ENCODE measurements at places on chromosomes 5 and 9.

- no peak for DNase-seq
These were observed 4.7 kb upstream of the C1QTNF2 start for GRCh38 chr5:160375166-160375565.

- DNase-seq, result no peak
These were observed 141.4 kb downstream of the TRIO start for GRCh38 chr5:14284392-14285148.

DNA sequence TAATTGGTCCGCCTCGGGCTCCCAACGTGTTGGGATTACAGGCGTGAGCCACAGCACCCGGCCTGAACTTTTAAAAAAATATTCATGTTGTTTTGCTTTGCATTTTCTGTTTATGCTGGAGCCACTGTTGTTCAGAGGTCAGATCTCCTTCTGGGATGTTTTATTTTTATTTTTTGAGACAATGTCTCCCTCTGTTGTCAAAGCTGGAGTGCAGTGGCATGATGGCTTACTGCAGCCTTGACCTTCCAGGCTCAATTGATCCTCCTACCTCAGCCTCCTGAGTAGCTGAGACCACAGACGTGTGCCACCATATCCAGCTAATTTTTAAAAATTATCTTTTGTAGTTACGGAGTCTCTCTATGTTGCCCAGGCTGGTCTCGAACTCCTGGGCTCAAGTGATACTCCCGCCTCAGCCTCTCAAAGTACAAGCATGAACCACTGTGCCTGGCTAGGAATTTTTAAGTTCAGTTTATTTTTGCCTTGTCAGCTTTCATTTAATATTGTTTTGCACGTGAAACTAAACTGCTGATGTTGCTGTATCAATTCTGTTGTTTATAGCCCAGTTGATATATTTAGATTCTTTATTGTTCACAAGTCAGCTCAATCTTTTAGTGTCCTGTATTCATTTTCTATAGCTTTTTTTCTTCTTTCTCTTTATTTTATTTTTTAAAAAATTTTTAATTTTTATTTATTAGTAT, 13.7 kb downstream of the TMEFF1 start:
- no peak for DNase-seq

- no peak for DNase-seq
These were observed 145.0 kb downstream of the ADCY2 start for GRCh38 chr5:7540736-7541485.

- DNase-seq, result no peak
These were observed 1.2 kb downstream of the ABO start for GRCh38 chr9:133273819-133274218.

DNA sequence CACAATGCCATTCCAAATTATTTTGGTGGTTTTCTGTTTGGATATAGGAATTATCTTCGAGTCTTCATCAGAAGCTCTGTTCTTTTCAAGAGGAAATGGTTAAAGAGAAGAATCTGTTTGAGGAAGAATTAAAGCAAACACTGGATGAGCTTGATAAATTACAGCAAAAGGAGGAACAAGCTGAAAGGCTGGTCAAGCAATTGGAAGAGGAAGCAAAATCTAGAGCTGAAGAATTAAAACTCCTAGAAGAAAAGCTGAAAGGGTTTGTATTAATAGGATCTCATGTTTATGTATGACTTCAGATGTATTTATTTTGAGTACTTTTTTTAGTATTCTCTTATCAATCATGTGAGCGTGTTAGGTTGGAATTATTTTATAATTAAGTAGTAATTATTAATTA, 15.0 kb downstream of the HMMR start:
- DNase-seq, result no peak

GRCh38 chr5:2168601-2169429, 286.1 kb upstream of the IRX4 start:
- no peak for DNase-seq

- DNase-seq, result no peak
These were observed 164.2 kb downstream of the AUH start for GRCh38 chr9:91197232-91198181.

DNA sequence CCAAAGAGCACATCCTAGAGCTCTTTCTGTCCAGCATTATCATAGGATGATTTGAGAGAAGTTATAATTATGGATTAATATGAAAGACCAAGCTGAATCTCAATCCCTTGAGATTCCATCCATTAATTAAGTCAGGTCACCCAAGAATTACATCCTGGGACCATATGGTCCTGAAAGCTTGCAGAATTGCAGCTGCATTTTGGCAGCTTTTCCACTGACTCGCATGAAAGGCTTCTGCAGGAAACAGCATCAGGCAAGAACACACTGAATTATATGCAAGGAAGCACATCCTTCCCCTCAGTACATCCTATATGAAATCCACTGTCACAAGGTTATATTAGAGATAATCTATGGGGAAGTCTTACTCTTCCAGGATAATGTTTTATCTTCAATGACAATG, 109.1 kb upstream of the CTNND2 start:
- DNase-seq, result no peak

GRCh38 chr9:102209176-102209575, 470.7 kb upstream of the GRIN3A start:
- DNase-seq, result no peak

DNA sequence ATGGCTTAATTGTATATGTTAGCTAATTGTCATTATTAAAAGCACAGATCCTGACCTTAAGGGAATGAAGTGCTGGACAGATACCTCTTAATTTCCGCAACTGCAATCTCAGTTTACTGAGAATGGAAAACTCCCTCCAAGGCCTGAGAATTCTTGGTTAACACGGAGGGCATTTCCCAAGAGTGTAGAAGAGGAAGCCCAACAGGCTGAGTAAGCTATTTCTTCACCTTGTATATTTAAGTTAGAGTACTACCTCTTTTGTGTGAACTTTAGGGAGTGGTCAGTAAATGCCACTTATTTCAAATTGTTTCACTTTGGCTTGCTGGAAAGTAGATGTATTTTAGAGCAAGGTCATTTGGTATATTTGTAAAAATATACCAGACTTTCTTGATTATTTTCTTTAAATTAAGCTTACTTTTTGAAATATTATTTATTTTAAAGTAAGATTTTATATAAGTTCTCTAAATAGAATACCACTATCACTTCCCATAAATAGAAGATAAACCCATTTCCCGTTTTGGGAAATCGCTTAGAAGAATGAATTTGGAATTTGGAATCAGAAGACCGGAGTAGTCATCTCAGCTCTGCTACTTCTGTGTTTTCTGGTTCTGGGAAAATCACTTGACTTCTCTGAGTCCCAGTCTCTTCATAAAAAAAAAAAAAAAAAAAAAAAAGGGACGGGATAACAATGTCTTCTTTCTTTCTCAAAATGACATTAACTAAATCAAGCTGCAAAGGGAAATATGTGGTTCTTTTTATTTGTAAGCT, 26.0 kb upstream of the C9orf72 start:
- DNase-seq, result no peak

- DNase-seq, result no peak
These were observed 261.6 kb downstream of the BNC2 start for GRCh38 chr9:16608906-16609305.
